Mucosa of gallbladder (tissue), 1 donor: ENCODE measurements at places on chromosomes 5 and 9. TPM values are rescaled to one million over a fixed set of nuclear protein-coding genes. Genes with fewer than 3 reads are reported as not detected.

DNA sequence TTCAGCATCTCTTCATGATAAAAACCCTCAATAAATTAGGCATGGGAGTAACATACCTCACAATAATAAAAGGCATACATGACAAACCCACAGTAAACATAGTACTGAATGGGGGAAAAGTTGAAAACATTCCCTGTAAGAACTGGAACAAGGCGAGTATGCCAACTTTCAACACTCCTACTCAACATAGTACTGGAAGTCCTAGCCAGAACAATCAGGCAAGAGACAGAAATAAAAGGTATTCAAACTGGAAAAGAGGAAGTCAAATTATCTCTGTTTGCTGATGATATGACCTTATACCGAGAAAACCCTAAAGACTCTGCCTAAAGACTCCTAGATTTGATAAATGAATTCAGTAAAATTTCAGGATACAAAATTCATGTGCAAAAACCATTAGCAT, 167.6 kb downstream of the TMEM38B start:
- DNase-seq, result no peak

GRCh38 chr5:52740007-52740406, 47.7 kb upstream of the ITGA1 start:
- DNase-seq, result no peak

DNA sequence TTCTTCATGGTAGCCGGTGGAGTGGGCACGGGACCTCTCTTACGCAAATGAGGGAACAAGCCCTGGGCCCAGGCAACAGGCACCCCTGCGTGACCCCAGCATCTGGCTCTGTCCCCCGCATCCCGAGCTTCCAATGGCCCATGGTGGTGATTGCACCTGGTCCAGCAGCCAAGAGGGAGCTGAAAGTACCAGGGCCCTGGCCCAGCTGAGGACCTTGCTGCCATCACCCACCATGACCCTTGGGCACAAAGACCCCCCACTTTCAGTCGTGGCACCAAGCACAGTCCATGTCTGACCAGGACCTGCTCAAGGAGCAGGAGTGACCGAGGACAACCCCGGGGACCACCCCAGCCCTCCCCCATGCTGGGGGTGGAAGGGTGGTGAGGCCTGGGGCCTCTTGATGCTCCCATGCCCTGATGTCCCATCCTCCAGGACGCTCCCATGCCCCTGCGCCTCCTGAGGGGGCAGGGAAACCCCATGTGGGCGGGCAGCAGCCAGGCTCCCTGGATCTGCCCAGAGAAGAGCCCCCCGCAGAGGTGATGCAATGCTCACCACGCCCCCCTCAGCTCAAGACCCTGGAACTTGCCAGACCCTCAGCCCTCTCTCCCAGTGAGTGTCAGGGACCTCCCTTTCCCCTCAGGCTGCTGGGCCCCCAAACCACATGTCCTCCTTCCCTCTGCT, 123.9 kb downstream of the ADAMTS2 start:
- no peak for DNase-seq

DNA sequence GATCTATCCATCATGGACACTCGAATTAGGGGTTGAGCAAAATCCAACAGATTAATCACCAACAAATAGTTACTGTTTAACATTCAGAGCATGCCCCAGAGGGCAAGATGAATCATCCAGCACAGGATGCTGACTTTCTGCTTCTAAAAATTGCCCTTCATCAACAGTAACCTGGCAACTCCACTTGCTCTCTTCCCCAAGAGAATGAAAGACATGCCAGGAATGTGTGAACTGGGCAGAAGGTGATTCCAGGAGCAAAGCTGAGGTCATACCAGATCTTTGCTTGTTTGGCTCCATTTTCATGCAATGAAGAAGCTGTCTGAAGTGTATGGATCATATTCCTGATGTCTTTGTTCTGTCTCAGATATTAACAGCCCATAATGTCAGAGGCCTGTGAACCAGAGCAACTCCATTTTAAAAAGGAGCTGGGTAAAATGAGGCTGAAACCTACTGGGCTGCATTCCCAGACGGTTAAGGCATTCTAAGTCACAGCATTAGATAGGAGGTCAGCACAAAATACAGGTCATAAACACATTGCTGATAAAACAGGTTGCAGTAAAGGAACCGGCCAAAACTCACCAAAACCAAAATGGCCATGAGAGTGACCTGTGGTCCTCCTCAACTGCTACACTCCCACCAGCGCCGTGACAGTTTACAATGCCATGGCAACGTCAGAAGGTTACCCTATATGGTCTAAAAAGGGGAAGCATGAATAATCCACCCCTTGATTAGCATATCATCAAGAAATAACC, 2.5 kb upstream of the ZNF367 start:
- peak; percentile 79 for DNase-seq

The C5orf58 gene
- 0.52 TPM for total RNA-seq

The SLC6A19 gene
- total RNA-seq, result 179 TPM

DNA sequence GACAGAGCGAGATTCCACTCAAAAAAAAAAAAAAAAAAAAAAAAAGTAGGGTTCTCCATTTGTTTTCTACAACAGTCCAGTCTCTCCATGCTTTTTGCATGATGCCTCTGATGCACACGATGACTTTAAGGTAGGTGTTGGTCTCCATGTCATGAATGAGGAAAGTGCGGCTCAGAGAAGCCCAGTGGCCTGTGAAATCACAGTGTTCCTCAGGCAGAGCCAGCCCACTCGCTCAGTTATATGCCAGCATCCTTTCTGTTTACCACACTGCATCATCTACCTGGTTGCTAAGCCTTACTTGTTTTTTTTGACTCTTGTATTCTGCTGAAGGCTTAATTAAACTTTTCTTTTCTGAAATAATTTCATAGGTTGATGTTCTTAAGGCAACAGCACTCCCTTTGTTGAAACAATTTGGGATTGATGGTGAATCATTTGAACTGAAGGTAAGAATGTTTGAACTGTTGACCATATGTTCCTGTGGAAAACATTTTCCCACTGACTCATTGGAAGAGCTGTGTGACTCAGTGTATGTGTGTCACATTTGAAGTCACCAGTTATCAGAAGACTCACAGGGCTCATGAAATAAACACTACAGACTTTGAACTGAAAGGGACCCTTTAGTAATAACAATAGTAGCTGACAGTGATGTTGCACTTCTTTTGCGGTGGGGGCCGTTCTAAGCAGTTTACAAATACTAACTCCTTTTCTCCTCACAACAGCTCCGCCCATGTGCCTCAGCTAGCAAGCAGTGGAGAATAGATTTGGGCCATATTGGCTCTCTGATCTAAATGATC, 40.2 kb downstream of the RCL1 start:
- DNase-seq, result no peak

- no peak for DNase-seq
These were observed 194.3 kb downstream of the TLE4 start for GRCh38 chr9:79766091-79766490.

The LRRC26 gene
- total RNA-seq, result 0.43 TPM

The C9orf152 gene
- total RNA-seq, result 44.4 TPM

DNA sequence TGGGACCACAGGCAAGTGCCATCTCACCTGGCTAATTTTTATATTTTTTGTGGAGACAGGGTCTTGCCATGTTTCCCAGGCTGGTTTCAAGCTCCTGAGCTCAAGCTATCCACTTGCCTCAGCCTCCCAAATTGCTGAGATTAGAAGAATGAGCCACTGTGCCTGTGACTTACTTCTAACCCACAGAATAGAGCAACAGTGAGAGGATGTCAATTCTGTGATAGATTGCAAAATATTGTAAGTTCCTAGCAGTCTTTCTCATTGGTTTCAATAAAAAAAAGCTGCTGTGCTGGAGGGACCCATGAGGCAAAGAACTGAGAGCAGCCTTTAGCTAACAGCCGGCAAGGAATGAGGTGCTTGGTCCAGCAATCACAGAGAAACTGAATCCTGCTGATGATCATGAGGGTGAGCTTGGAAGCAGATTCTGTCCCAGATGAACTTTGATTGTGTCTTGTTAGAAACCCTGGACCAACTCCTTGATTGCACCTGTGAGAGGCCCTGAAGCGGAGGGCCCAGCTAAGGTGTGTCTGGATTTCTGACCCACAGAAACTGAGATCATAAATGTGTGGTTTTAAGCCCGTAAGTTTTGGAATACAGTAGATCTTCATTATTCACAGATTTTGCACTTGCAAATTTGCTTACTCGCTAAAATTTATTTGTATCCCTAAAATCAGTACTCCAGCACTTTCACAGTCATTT, 149.7 kb downstream of the GCNT1 start:
- no peak for DNase-seq

The PHF24 gene
- 0.29 TPM for total RNA-seq

DNA sequence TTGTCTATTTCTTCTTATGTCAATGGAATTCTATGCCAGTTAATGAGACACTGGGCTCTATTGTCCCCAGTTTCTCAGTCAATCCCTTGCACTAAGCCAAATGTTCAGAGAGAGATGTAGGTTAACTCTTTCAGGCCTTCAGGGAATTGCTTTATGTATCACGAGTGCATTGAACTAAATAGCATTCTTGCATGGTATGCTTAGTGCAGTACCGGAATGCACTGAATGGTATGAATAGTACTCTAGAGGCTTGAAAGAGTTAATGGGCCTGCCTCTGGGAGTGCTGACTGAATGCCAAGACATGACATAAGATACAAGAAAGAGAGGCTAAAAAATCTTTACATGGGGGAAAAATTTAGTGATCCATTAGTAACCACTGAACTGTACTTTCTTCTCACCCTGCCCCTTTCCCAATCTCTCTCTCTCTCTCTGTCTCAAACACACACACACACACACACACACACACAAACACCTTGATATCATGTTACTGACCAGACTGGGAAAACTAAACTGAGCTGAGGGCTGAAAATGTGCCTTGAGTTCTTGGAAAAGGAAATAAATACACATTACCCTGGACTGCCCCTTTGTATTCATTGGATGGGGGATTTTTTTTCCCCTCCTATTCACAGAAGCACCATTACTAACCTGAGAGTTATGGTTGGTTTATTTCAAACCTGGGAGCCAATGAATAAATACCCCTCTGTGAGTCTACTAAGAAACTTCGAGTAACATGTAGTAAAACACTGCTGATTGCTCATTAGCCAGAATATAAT, 35.4 kb upstream of the TMC1 start:
- no peak for DNase-seq
